8988T (cell line): ENCODE measurements at places on chromosomes 3 and 15.
A peak's percentile ranks its signal among the peaks of the same experiment; 100 is the strongest.

- no peak for DNase-seq
Measured at GRCh38 chr3:184361532-184361931, at the start of the genes CLCN2 and POLR2H. Gene CLCN2, minus strand, starts transcription at chr3:184361605. Its CDS starts 126 bp downstream, at chr3:184361479. Gene POLR2H, plus strand, starts transcription at chr3:184361710. Its CDS starts 1,783 bp downstream, at chr3:184363493.

- no peak for DNase-seq
Measured at GRCh38 chr3:27556887-27557286, 72.7 kb upstream of the SLC4A7 start.

- no peak for DNase-seq
Measured at GRCh38 chr15:79617071-79617470, 184.9 kb downstream of the MINAR1 start.

DNA sequence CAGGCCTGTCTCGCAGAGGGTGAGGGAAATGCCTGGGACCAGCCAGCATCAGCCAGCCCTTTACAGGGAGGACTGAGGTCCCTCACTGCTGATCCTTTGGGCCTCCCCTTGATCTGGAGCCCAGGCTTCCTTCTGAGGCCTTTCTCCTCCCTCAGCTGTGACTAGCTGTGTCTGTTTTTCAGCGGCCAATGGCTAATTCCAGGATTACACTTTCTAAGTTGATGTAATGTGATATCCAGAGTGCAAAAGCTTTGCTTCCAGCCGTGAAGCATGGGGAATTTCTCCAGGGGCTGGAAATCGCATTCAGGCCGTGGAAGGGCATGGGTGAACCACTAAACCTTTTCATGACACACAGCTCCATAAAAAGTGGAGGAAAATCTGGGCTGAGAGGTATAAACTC, 157.6 kb downstream of the SHQ1 start:
- no peak for DNase-seq

DNA sequence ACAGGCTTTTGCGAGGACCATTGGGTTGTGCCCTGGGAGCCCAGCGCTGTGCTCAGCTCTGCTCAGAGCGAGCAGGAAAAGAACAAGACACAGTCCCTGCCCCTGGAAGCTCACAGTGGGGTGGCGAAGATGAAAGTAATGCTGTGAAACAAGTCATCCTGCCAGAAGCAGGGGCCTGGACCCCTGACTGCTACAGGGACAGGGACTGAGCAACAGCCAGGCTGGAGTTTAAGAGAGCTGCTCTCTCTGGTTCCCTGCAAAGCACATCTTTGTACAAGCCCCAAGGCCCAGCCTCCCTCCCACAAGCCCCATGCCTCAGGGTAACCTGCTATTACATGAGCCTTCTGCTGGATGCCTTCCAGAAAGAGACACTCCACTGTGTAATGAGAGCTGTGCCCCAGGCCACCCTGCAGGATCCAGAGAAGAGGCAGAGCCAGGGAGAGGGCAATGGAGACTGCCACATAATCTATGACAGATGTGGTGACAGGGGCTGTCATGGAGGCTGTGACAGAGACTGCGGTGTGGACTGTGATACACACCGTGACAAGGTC, 7.1 kb upstream of the HCN4 start:
- no peak for DNase-seq

DNA sequence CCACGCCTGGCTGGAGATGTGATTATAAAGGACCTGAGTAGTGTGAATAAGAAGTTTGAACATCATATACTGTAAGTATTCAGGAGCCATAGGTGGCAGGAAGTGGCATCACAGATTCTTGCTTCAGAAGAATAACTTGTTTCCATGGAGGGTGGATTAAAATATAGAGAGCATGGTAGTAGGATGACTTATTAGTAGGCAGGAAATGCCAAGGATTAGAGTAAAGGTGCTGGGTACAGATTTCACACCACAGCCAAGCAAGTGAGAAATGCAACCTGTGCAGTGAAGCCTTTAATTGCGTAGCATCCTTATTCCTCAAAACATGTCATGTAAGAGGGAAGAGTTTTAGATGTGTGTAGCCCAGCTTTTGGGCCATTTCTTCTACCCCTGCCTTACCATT, 30.8 kb downstream of the IFT122 start:
- no peak for DNase-seq

DNA sequence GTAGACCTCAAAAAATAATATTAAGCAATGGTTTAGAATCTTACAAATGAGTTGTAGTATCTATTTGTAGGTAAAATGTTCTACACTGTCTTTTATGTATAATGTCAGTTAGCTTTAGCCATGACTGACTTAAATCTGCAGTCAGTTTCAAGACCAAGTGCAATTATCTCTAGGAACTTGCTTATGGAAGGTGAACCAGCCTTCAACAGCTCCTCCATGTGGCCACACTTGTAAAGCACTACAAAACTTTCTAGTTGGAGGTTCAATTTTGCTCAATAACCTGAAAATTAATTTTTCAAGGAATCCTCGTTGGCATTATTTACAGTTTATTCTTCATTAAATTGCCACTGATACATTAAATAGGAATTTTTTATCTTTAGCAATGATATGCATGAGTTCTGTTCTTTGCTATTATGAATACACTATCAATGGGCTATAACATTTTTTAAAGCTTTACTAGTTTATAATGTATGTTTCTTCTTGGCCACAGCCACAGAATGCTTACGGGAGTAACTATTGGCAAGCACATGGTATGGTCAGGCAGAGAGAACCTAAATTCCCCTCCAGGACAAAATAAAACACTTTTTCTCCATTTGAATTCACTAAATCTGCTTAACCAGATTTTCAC, 315.3 kb upstream of the UBE2E2 start:
- no peak for DNase-seq

GRCh38 chr15:101397521-101398003, 91.9 kb downstream of the PCSK6 start:
- no peak for DNase-seq

DNA sequence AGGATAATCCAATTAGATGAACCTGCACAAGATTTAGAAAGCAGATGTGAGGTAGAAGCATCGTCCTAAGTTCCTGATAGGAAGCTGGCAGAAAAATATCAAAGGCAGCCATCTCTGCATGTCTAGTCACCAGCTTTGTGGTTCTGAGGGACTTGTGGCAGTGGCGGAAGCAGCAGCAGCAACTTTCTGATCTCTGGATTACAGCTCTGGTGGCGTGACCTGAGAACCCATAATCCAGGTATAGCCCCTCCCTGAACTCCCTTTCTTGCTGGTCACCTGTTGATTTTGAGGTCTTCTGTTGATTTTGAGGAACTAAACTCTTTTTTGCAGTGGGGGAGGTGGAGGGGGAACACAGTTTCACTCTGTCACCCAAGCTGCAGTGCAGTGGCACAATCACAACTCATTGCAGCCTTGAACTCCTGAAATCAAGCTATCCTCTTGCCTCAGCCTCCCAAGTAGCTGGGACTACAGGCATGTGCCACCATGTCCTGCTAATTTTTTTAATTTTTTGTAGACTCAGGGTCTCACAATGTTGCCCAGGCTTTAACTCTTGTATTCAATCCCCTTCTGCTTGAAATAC, 7.9 kb downstream of the FSIP1 start:
- DNase-seq, result no peak

GRCh38 chr3:126684218-126684751, 19.8 kb upstream of the CHCHD6 start:
- DNase-seq, result no peak

- no peak for DNase-seq
Measured at GRCh38 chr3:149384911-149385321, 7.5 kb upstream of the TM4SF1 start.

DNA sequence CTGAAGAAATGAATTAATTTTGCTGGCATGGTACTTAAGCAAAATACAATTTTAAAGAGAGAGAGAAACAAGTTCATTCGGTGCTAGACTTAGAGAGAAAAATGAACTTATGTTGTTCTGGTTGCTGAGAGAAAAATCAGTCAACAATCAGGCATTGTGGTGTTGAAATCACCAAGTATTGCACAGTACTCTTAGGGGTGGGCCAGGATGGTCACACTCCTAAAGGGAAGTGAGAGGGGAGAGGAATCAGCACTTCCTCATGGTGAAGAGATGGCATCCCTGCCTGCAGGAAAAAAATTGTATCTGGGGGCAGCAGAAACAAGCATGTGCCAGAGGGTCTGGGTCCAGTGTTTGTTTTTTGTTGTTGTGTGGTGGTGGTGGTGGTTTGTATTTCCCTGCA, 7.0 kb upstream of the DMXL2 start:
- DNase-seq, result no peak

GRCh38 chr3:33982269-33982798, 183.9 kb downstream of the PDCD6IP start:
- DNase-seq, result no peak

- no peak for DNase-seq
Measured at GRCh38 chr3:99721633-99722007, 83.2 kb downstream of the COL8A1 start.

DNA sequence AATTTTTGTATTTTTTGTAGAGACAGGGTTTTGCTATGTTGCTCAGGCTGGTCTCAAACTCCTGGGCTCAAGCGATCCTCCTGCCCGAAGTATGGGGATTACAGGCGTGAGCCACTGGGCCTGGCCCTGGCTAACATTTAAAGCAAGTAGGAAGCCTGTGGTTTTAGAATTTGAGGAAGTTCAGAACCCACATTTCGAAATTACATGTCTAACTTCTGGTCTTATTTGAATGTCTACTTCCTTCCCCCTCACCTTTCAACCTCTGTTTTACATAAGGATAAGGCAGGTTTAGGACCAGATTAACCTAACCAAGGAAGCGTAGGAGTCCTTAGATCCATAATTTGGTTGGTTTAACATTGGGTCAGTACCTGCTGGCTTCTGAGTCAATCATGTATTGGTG, 120.5 kb upstream of the PROK2 start:
- no peak for DNase-seq

GRCh38 chr3:70874196-70874595, 561.8 kb upstream of the MDFIC2 start:
- no peak for DNase-seq

- DNase-seq, result no peak
Measured at GRCh38 chr3:75180235-75180944, 483.7 kb upstream of the FRG2C start.

- DNase-seq, result peak; percentile 25
Measured at GRCh38 chr3:182979674-182980191, 605 bp downstream of the DCUN1D1 start.

DNA sequence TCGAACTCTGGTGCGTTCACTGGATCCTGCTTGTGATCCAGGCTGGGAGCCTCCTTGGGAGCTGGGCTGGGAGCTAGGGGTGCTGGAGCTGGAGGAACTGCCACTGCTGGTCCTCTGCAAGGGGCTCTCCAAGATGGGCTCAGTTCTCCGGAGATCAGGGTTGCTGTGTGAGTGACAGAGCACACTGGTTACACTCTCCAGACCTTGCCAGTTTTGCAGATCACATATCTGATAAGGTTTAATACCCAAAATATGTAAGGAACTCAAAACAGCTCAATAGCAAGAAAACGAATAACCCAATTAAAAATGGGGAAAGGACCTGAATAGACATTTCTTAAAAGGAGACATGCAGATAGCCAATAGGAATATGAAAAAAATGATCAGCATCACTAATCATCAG, 84.2 kb upstream of the SLC2A2 start:
- no peak for DNase-seq

DNA sequence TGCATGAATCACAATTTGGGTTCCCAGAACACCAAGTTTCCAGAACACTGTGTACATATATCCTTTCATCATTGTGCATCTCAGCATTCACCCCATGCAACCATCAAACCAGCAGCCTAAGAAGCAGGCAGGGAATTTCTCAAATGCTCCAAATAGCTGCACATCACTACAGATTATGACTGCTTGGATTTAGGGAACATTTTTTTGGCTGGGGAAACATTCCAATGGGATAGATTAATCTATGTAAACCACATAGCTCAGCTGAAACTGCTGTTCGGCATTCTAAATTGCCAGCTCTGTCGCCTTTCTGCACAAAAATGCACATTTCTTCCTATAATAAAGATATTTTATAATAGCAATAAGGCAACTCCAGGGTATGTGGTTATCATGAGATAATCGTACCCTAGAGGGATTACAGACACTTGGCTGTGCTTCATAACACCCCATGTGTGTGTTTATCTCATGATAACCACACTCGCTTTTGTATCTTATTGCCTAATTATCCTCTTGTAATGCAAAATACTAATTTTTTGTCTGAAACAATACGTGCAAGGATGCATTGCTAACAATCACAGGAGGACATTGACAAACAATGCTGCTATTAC, 483.7 kb upstream of the DPH6 start:
- no peak for DNase-seq

DNA sequence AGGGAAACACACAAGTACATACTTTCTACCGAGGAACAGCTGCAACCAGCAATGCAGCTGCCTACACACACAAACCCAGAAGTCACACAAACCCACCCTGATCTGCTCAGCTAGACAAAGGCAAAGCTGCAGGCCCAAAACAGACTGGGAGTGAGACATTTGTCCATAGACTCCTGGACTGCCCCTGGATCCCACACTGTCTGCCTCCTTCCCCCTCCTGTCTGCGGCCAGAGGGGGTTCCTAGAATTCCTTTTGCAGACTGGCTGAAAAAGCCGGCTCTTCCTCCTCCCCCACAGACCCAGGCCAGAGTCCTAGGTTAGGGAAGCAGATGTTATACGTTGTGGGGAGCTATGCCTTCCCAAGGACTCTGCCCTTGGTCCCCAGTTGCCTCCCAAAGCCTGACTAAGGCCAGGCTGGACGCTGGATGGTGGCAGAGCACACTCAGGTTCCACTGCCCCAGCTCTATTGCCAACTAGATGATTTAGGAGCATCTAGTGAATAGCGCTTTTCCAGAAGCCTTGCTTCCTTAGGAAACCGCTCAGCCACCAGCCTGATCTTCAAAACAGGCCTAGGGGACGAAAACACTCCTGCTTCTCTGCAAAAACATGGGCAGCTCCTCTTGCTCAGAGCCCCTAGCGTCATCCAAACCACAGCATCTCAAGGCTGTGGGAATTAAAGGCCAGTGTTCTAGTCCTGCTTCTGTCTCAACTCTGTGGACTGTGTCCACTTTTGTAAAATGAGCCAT, 37.4 kb upstream of the CILP start:
- DNase-seq, result no peak

DNA sequence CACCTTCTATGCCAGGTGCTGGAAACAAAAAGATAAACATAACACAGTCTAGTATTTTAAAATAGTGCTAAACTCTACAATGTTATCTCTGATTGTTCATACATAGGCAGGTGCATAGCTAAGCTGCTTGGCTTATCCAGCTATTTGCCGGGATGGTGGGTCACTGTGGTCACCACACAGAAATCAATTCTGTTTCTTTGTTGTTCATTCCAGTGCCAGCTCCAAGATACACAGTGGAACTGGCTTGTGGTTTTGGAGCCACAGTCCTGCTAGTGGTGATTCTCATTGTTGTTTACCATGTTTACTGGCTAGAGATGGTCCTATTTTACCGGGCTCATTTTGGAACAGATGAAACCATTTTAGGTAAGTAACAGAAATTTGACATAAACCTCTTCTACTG, 130.2 kb downstream of the IL1RAP start:
- no peak for DNase-seq

- DNase-seq, result no peak
Measured at GRCh38 chr3:181700168-181701087, 11.3 kb upstream of the SOX2 start.

DNA sequence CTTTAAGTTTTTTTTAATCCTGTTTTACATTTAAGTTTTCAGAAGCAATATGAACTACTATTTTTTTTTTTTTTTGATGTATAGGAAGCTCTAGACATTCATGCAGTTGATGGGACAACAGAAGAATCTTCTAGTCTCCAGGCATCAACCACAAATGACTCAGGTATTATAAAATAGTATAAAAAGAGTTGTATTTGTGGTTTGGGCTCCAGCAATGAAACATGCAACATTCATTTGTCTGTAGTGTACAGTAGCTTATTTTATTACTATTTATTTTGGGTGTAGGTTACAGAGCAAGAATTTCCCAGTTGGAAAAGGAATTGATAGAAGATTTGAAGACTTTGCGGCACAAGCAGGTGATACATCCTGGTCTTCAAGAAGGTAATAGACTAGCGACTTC, 38.6 kb downstream of the MGA start:
- DNase-seq, result no peak
